ENCODE measurements at places on chromosomes 3 and 15.
A peak's percentile ranks its signal among the peaks of the same experiment; 100 is the strongest.

GRCh38 chr3:125103406-125103805 is 47.6 kb upstream of the HEG1 start:
- no peak for DNase-seq

- no peak for DNase-seq
Measured at GRCh38 chr3:79250746-79251145, 517.1 kb downstream of the ROBO1 start.

- DNase-seq, result no peak
Measured at GRCh38 chr3:115691964-115692363, 68.7 kb downstream of the GAP43 start.

DNA sequence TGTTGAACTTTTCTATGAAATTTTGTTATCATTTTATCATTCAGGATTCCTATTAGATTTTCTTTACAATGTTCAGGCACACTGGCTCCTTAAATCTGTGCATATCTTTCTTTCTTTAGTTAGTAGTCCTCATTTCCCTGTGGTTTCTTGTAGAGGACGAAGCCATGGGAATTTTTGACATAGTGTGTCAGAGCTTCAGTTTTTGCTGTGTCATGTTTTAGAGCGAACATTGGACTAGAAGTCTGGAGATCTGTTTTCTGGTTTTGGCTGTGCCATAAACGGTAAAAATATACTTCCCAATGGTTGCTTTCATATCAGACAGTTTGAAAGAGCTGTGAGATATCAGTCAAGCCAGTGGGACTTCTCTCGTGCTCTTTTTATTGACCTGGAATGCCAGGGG is 105.2 kb downstream of the CHCHD4 start:
- no peak for DNase-seq

GRCh38 chr15:38514601-38515000 is 50.0 kb downstream of the RASGRP1 start:
- no peak for DNase-seq

- DNase-seq, result no peak
Measured at GRCh38 chr3:71269906-71270305, 313.6 kb downstream of the FOXP1 start.

- no peak for DNase-seq
Measured at GRCh38 chr3:136193278-136194054, 2.7 kb downstream of the MSL2 start.

GRCh38 chr3:177596816-177597271 is 399.6 kb upstream of the TBL1XR1 start:
- DNase-seq, result no peak

DNA sequence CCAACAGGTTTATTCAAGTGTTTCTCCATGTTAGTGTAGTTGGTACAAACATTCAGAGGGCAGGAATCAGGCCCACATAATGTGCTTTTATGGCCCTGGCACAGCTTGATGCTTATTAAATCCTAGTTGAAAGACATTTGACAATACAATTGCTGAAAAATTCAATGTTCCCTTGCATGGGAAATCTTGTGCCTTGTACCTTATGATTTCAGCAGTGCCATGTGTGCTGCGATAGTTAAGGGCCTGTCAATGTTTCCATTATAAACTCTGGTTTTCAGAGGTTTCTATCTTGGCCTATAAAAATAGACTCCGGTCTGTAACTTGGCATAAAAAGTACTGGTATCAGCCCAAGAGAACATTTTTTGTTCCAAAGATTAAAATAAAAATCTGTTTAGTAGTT is 207.2 kb downstream of the TBC1D5 start:
- no peak for DNase-seq

DNA sequence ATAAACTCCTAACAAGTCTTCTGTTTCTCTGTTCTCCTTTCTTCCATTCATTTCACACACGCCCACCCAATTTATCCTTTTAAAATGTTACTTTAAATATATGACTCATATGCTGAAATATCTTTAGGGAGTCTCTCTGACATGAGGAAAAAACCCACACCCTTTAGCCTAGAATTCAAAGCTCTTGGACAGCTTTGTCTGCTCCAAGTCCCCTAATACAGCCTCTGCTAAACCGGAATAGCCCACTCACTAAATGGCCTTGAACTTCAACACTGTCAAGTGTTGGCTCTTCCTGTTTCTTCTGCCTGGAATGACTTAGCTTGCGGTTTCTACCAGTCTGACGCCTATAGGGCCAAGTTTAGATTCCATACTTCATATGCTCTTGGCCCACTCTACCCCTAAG is 3.3 kb upstream of the CD96 start:
- no peak for DNase-seq

GRCh38 chr3:58585994-58586393 is 8.8 kb upstream of the FAM107A start:
- no peak for DNase-seq

DNA sequence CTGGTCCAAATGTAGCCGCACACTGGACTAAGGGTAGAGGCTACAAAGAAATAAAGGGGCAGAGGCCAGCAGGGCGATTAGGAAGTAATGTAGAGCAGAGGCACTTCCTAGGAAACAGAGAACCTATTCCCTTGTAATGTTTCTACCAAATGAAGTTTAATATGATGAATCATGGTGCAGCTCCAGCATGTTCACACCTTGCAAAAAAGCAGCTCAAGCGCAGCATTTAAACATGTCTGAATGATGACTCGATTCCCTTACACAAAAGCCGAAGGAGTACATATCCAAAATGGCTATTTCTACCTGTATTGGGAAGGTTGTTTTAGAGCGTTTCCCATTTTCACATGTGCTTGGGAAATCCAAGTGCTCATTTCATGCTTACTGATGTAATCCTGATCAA is 204.8 kb downstream of the MECOM start:
- no peak for DNase-seq

DNA sequence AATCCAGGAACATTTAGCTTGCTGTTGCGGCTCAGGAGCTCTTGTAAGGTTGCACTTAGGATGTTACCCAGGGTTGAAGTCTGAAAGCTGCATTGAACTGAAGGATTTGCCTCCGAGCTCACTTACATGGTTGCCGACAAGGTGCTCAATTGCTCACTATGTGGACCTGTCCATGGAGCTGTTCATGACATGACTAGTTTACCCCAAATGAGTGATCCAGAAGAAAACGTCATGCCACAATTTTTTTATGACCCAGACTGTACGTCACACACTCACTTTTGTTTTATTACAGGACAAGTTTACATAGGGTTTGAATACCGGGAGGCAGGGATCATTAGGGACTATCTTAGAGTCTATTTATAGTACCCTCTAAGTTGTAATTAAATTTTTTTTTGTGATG is 21.0 kb upstream of the CLDN11 start:
- no peak for DNase-seq

DNA sequence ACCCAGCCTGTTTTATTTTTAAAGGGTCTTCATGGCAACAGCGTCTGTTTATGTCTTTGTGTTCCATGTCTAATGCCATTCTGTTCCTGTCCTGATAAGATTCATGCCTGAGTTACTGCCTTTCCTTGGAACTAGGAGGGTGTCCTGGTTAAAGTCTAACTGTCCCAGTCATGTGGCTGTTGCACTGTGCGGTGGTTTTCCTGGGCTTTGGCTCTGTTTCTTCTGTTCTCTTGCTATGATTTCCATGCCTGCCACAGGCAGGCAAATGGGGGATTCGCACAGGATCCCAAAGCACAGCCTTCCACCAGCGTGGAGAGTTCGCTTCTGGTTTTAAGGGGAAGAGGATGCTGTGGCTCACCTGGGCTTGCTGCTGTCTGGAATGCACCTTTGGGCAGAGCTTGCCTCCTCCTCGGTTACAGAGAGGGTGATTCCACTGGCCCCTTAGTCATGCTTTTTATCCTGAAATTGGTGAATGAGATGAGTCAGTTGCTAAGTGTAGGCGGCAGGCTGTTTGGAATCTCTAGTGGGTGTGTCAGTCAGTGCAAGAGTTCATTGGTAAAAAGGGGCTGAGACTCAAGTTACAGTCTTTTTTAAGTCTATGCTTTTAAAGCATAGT is 86.8 kb downstream of the CCK start:
- DNase-seq, result peak; percentile 2

- no peak for DNase-seq
Measured at GRCh38 chr15:29835301-29835700, 13.0 kb upstream of the TJP1 start.

DNA sequence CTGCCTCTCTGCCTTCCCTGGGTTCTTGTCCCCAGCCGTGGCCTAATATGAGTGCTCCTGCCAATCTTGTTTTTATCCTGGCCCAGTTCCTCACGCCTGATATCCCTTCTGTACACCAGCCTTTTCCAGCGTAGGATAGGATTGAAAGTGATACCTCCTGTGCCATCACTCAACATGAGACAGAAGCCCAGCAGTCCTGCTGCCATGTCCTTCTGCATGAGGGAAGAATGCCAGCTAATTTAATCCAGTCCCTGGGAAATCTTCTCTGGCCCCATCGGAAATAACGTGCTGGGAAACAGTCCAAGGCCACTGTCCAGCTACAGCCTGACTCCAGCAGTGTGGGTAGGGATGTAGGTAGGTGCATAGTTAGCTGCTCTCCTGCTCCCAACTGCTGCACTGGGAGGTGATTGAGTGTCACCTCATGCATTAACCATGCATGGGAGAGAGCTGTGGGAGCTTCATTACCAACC is 92.0 kb upstream of the TPM1 start:
- no peak for DNase-seq

DNA sequence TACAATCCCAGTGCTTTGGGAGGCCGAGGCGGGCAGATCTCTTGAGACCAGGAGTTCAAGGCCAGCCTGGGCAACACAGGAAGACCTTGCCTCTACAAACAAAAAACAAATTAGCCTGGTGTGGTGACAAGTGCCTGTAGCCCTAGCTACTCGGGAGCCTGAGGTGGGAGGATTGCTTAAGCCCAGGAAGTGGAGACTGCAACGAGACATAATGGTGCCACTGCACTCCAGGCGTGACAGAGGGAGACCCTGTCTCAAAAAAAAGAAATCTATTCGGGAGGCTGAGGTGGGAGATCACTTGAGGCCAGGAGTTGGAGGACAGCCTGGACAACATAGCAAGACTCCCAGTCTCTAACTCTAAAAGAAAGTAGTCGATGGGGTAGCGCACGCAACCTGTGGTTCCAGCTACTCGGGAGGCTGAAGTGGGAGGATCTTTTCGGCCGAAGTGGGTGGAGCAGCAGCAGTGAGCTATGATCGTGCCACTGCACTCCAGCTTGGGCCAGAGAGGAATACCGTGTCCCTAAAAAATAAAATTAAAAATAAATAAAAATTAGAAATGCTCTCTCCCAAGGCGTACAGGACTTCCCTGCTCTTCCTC is 775 bp downstream of the C3orf33 start:
- DNase-seq, result peak; percentile 52

GRCh38 chr15:72599855-72600464 is 54.5 kb upstream of the GOLGA6B start:
- no peak for DNase-seq

DNA sequence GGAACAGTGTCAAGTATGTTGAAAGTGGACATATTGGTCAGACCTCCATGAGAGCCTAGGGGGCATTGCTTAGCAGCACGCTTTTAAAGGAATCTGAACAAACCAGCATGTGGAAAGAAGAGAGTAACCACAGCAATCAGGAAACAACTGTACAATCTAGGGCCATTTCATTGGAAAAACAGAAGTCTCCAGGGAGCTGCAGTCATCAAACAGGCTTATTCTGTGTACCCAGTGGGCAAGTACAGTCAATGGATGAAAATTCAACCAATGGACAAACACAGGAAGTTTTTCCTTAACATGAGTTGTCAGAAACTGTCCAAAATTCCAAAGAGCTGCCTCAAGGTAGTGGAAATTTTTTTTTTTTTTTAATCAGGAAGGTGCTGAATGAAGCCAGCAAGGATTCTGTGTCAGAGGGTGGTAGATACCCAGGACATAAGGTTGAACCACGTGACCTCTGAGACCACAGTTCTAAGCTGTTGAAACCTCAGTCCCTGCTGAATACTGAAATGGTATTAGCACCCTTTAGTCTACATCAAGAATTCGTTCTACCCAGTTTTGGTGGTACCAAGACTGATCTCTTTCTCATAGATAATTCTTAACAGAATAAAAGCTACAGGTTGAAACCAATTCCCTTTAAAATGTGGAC is 4.4 kb upstream of the DLG1 start:
- no peak for DNase-seq

- DNase-seq, result no peak
Measured at GRCh38 chr3:64548200-64548889, 139.5 kb downstream of the ADAMTS9 start.

DNA sequence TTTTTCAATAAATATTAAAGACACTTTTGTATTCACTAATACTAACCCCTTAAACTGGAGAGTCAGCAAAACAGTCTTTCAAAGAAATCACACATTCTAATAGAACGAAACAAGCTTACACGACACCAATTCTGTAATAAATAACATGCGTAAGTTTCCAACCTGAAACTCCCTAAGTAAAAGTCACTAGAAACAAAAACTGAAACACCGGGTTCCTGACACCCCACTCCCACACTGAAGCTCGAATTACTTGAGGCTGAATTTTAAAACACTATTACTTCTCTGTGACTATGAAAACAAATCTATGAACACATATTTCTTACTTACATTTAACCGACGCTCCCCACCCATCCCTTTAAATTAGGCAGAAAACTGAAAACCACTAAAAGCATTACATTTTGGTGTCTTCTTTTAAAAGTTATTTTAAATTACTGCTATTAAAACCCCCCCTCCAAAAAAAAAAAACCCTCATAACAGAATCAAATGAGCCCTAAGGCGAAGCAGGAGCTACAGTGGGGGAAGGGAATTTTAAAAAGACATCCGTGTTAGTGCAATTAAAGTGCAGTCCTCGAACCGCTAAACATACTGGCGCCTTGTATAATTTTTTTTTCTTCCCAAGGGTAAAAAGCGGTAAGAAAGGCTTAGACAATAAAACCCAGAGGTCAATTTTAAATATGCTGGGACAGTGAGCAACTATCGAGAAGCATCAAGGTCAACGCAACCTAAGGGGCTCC is 878 bp downstream of the SPPL2A start:
- DNase-seq, result no peak

- no peak for DNase-seq
Measured at GRCh38 chr3:24899901-24900603, 405.4 kb upstream of the THRB start.

GRCh38 chr3:157793745-157794144 is 290.5 kb upstream of the VEPH1 start:
- no peak for DNase-seq

GRCh38 chr3:61928776-61929314 is 367.5 kb downstream of the PTPRG start:
- no peak for DNase-seq

DNA sequence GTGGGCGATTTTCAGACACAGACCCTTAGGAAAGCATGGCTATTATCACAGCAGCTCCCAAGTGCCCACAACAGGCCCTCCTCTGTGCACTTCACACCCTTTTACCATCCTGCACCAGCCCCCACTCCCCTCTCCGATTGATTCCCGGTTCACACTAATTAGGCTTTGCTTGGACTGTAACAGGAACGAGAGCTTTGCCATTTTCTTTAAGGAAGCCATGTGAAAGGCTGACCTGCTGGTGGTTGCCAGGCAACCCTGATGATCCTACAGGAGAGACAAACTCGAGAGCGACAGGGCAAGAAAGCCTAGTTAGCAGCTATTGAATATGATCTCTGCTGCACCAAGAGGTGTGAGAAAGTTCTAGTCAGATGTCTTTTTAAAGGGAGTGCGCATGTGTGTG is 28.2 kb upstream of the DET1 start:
- DNase-seq, result no peak
